Esophagus mucosa (tissue), 1 donor: ENCODE measurements at places on chromosomes 16 and 17.
A peak's percentile ranks its signal among the peaks of the same experiment; 100 is the strongest.

DNA sequence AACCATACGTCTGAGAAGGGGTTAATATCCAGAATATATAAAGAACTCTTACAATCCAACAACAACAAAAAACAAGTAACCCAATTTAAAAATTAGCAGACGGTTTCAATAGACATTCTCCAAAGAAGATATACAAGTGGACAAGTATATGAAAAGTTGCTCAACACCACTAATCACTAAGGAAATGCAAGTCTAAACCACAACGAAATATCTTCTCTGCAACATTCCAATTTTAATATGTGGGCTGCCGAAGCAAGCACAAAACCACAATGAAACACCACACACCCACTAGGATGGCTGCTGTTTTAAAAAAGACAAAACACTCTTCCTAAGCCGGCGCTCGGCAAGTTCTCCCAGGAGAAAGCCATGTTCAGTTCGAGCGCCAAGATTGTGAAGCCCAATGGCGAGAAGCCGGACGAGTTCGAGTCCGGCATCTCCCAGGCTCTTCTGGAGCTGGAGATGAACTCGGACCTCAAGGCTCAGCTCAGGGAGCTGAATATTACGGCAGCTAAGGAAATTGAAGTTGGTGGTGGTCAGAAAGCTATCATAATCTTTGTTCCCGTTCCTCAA, 5.9 kb upstream of the SLC13A2 start:
- no peak for ATAC-seq

- peak; percentile 48 for ATAC-seq
Measured at GRCh38 chr17:2929881-2930533, 133.4 kb downstream of the OR1D5 start.

DNA sequence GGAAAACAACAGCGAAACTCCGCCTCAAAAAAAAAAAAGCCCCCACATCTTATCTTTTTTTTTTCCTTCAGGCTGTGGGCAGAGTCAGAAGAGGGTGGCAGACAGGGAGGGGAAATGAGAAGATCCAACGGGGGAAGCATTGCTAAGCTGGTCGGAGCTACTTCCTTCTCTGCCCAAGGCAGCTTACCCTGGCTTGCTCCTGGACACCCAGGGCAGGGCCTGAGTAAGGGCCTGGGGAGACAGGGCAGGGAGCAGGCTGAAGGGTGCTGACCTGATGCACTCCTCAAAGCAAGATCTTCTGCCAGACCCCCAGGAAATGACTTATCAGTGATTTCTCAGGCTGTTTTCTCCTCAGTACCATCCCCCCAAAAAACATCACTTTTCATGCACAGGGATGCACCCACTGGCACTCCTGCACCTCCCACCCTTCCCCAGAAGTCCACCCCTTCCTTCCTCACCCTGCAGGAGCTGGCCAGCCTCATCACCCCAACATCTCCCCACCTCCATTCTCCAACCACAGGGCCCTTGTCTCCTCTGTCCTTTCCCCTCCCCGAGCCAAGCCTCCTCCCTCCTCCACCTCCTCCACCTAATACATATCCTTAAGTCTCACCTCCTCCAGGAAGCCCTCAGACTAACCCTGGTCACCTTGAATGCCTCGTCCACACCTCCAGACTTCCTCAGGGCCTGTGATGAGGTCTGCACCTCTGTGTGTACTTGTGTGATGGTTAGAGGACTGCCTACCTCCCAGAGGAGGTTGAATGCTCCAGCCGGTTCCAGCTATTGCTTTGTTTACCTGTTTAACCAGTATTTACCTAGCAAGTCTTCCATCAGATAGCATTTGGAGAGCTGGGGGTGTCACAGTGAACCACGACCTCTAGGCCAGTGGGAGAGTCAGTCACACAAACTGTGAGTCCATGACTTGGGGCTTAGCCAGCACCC, 1.2 kb upstream of the HBA1 start:
- ATAC-seq = no peak

DNA sequence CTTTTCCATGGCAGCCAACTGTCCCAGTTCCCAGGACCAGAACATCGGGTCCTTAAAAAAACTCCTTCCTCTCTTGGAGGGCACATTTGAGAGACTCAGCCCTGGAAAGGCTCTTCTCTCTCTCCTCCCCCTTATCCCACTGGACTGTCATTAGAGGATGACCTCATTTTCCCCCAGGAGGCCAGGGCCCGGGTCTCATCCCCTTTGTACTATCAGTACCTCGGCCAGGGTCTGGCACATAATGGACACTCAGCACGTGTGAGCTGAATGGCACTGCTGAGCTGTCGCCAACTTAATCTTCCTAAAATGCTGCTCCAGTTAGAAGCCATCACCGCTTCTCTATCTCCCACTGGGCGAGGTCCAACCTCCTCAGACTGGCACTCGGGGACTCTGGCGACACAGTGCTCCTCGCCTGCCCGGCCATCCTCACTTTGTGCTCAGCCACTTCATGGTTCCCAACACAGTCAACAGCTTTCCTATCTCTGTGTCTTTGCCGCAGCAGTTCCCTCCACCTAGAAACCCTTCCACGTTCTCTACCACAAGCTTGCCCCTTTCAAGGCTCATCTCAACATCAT, 3.6 kb upstream of the RHBDL3 start:
- ATAC-seq = no peak

DNA sequence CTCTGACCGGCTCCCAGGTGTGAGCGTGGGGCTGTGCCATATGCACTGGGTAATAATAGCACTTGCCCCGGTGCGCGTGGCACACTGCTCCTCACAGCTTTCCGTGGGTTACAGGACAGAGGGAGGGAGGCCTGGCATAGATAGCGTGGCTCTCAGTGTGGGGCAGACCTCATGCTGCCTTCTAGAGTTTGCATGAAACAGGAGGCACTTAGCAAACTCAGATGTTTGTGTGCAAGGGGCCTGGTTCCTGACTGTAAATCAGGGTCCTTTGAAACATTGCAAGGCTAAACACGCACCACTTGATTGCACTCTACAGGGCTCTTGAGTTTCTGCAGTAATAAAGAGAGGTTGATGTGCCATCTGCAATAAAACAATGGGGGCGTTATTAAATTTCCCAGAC, 101.7 kb downstream of the RPTOR start:
- no peak for ATAC-seq

DNA sequence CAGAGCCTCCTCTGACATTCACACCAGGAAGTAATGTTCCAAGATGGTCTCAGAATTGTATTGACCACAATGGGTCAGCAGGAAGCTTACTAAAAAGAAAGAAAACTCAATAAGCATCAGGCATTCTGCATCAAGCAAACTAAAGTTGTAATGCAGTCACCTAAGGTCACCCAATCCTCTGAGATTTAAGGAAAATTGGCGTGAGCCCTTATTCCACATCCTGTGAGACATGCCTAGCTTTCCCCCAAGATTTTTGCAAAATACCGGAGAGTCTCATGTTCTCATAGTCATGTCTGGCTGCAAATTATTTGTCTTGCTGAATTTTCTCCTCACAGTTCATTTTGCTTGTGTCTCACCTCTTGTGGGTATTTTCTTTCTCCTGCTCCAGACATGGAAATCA, 417.1 kb upstream of the SOX9 start:
- ATAC-seq = no peak
